ENCODE measurements at places on chromosomes 7 and 10.

GRCh38 chr10:13674645-13675588 is 88.2 kb downstream of the PRPF18 start:
- no peak for DNase-seq

DNA sequence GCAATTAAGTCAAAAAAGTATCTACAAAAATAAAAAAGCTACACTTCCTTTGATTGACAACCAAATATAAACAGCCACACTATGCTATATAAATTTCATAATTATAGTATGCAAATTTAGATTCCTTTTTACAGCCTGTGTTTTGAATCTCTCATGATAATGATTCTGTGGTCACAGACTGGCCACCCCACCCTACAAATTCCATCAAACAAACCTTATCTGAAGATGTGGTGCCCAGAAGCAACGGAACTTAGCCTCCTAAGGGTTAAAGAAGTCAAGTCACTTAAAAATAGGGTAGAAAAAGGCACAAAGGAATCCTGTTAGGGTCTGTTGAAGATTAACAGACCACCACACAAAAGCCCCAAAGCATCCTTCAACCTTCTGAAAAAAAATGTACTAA is 351.8 kb downstream of the INHBA start:
- DNase-seq: no peak

DNA sequence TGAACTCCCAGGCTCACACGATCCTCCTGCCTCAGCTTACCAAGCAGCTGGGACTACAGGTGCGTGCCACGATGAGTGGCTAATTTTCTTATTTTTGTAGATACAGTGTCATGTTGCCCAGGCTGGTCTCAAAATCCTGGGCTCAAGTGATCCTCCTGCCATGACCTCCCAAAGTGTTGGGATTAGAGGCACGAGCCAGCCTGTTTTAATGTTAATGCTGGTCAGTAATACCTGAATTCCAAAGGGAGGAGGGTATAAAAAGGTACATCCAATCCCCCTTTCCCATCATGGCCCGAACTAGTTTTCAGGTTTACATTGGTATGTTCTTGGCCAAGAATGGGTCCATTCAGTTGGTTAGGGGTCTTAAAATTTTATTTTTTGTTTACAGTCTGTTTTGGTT is 329.1 kb downstream of the PARD3 start:
- DNase-seq: no peak

DNA sequence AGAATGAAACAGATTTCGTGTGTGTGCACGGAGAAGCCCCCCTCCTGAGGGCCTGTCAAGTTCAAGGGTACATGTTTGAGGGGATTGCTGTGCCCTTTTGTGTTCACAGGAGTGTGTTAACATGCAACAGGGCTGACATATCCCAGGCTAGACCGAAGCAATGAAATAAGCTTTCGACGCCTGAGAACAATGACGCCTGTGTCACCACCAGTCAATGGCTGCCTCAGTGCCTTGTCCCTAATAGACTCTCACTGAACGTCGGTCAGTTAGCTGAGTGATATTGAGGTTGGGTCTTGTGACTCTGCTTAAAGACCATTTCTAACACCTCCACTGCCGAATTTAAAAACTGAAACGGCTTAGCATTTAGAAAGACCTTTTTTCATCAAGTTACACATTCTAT is 175.2 kb upstream of the TCF7L2 start:
- DNase-seq: no peak

DNA sequence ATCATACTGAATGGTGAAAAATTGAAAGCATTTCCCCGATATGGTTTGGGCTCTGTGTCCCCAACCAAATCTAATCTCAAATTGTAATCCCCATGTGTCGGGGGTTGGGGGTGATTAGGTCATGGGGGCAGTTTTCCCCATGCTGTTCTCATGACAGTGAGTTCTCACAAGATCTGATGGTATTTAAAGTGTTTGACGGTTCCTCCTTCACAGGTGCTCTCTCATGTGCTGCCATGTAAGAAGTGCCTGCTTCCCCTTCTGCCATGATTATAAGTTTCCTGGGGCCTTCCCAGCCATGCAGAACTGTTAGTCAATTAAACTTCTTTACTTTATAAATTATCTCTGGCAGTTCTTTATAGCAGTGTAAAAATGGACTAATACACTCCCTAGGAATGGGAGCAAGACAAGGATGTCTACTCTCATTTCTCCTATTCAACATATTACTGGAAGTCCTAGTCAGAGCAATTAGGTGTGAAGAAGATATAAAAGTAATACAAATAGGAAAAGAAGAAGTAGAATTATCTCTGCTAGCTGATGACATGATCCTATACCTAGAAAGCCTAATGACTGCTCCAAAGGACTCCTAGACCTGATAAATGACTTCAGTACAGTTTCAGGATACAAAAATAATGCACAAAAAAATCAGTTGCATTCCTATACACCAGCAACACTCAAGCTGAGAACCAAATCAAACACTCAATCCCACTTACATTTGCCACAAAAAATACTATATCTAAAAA is 260.6 kb downstream of the RNLS start:
- DNase-seq: no peak

DNA sequence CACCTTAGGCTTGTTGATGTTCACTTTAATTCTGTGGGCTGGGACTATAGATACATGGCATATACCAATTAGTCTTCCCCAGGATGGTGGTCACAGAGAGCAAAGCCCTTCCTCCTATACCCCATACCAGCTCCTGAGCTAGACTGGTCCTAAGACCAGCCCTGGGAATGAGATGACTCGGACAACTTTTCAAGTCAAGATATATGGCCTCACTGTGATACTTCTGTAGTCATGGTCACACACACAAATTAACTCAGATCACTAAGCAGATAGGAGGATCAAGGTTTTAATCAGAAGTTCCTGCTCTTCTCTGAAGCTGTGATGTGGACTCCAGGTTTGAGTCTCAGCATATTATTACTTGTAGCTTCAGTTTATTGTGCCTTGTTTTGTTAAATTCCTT is 53.1 kb downstream of the SLK start:
- no peak for DNase-seq

DNA sequence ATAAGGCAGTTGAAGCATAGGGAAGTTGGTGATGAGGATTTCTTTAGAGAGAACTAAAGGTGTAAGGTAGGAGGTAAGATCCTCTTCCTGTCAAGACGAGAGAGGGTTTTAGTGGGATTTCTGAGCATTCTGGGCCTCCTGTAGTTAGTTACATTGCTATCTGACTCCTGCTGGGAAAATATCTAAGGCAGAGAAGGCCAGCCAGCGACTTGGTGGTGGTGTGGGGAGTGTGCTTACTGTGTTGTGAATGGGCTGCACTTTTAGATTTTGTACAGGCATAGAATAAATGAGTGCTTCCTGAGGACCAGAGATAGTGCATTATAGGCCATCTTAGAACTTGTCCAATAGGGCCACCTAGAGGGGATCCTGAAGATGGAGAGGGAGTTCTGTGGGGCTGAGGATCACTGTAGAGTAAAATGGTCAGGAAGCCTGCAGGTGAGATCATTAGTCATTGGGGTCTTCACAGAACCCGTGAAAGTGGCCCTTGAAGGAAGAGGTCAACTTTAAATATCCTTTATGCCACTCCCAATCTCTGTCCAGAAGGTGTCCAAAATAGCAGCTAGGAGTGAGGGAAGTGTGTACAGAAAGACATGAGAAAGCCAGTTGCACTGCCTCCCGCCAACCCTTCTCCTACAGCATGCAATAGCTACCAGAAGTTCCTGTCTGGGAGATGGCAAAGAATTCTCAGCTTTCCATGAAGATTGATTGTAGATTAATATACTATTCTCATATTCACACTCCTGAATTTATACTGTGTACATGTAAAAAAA is 266.6 kb downstream of the POLR1F start:
- peak; percentile 68 for DNase-seq

- peak; percentile 19 for DNase-seq
Measured at GRCh38 chr7:155824227-155824886, 12.1 kb upstream of the SHH start.

DNA sequence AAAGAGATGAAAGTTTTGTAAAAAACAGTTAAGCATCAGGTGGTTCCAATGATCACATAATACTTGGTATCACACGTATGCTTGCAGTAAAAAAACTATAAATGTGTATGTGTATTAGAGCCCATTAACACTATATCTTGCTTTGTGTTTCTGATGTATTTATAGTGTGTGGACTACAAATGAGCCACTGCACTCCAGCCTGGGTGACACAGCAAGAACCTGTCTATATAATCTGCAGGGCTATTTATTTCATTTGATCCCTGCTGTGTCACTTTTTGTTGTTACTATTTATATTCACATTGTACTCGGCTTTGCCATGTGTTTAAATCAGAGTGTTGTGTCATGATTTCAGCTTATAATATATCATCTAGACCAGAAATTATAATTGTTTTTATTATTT is 487.8 kb upstream of the TEX47 start:
- DNase-seq: no peak

DNA sequence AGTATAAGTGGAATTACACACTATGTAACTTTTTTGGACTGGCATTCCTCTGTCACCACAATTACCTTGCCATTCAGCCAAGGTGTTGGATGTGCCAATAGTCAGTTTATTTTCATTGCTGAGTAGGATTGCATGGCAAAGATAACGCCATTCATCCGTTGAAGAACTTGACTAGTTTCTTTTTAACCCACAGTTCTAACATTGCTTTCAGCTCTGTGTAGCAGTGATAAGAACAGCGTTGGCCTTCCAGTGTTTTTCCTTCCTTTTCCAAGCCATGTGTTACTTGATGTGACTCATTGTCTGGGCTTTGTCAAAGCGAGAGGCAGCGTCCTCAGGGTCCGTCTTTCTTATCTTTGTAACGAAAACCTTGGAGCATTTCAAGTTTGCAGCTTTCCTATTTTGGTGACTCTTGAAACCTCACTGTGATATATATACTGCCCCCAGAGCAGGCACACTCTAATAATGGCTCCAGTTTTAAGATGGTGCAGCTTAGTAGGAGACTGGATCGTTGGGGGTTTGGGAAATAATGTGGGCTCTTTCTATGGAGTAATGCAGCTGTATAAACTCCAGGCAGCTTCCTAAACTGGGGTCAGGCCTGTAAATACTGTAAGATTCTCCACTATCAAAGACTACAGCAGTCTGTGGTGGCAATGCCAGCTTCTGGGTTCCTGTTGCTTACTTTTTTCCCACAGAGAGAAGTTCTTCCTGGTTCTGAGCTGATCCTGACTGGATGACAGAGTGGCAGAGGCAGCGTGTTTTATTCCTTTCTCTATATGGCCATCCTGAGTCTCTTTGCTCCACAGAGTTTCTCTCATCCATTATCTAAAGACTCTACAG is 41.7 kb downstream of the AKR1E2 start:
- DNase-seq: no peak

- DNase-seq: no peak
Measured at GRCh38 chr10:118518095-118518494, 77.4 kb downstream of the PRLHR start.

- peak; percentile 80 for DNase-seq
Measured at GRCh38 chr7:36526863-36527548, 137.3 kb downstream of the ANLN start.

DNA sequence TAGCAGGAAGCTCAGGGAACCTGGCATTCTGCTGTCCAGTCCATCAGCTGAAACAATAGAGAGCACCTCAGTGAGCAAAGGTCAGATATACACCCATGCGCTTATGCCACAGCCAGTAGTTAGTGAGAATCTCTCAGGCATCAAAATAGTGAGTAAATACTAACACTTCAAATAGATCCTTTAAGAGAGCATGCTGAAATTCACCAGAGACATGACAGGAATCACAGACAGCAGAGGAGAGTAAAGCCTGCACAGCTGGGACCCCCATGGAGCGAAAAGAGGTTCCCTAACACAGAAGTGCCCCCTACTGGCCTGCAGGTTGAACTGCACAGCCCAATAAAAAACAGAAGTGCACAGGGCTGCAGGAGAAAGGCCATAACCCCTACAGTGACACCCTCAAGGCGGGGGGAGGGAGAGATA is 57.6 kb upstream of the ANTXRL start:
- DNase-seq: peak; percentile 18

- DNase-seq: no peak
Measured at GRCh38 chr7:1140476-1141104, 19.4 kb downstream of the ZFAND2A start.

DNA sequence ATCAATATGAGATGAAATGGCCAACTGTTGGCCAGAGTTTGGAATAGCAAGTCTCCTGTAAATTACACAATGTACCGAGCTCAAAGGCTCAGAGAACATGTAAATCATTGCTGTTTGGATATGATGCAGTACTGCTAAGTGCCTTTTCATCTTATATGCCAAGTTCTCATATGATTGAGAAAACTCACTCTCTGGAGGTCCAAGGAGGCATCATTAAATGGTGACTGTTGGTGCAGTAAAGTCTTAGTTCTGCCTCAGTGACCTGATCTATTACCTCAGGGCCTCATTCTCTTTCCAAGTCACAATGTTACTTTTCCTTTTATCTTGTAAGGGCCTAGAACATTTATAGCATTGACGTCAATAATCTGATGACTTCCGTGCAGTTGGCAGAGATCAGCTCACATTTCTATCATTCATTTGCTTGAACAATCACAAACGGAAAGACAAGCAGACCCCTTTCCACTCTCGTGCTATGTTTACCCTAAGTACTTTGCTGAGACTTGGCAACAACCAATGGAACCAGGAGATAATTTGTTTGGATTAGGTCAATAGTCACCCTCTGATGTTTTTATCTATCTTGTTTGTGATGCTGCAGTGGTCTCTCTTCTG is 32.6 kb upstream of the PDK4 start:
- DNase-seq: no peak

DNA sequence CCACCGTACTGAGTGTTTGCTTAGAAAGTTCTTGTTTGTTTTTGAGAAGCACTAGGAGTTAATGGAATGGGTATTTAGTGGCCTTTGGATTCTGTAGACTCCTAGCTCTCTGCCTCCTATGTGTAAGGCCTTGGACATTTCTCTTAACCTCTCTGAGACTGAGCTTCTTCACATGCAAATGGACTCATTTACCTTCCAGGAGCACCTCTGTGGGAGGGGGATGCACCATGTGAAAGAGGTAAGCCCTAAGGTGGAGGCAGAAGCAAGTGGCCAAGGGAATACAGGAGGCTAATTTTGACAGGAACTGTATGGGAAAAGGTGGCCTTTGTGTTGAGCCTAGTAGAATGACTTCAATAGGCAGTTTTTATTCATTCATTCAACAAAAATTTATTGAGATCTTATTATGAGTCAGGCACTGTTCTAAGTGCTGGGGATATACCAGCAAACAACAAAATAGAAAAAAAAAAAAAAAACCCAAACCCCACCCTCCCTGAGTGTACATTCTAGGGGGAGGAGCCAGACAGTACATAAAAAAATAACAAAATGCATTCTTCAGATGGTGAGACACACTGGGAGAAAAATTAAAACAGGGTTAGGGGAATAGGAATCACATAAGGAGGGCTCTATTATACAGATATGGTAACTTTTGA is 9.2 kb upstream of the EPHA1 start:
- no peak for DNase-seq

GRCh38 chr7:22894546-22894945 is 71.9 kb upstream of the TOMM7 start:
- DNase-seq: no peak
